ENCODE measurements at places on chromosomes 1 and 21.
A peak's percentile ranks its signal among the peaks of the same experiment; 100 is the strongest.

- no peak overlapping the region for H3K4me3 ChIP-seq
- H3K27ac ChIP-seq = no peak overlapping the region
- no peaks in the 10 kb centered on the region for H3K4me1 ChIP-seq
- no peaks in the 10 kb centered on the region for H3K27me3 ChIP-seq
Observed at GRCh38 chr1:173152598-173152997, 54.5 kb downstream of the TNFSF4 start.

DNA sequence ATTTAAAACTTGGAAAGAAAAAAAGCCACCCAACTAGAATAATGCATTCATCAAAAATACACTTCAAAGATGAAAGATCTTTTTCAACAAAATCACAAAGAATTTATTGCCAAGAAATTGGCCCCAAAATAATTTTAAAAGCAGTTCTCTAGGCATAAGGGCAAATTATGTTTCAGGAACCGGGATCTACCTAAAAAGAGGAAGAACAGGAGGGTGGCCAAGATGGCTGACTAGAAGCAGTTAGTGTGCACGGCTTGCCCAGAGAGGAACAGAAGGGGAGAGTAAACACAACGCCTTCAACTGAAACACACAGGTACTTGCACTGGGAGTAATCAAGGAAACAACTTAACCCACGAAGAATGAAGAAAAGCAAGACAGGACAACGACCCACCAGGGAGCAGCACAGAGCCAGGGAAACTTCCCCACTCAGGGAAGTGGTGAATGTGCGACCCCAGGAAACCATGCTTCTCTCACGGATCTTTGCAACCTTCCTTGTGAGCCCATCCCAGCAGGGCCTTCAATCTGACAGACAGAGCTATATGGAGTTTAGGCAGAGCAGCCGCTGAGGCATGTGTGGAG lies 46.1 kb downstream of the ACKR1 start:
- H3K4me3 ChIP-seq = no peak overlapping the region
- H3K4me1 ChIP-seq = no peaks in the 10 kb centered on the region
- DNase-seq = no peak

DNA sequence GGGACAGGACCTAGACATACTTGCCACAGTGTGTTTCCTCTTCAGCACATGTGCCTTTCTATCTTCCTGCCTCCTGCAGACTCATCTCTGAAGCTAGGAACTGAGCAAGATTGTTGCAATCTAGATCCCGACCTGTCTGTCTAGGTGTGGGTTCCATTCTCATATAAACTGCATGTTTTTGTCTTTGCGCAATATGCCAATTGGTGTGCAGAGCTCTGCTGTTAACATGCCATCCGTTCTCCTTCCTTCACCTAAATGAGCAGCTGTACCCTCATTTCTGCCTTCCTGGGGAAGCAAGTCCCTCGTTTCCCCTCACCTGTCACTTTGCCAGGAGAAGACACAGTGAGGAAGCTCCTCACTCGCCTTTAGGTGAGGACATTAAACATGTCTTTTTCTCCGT lies 55.5 kb downstream of the SLC35F3 start:
- no peak overlapping the region for H3K4me3 ChIP-seq
- H3K27me3 ChIP-seq = no peaks in the 10 kb centered on the region
- no peaks in the 10 kb centered on the region for H3K36me3 ChIP-seq
- no peak overlapping the region for H3K27ac ChIP-seq
- no peaks in the 10 kb centered on the region for H3K4me1 ChIP-seq

DNA sequence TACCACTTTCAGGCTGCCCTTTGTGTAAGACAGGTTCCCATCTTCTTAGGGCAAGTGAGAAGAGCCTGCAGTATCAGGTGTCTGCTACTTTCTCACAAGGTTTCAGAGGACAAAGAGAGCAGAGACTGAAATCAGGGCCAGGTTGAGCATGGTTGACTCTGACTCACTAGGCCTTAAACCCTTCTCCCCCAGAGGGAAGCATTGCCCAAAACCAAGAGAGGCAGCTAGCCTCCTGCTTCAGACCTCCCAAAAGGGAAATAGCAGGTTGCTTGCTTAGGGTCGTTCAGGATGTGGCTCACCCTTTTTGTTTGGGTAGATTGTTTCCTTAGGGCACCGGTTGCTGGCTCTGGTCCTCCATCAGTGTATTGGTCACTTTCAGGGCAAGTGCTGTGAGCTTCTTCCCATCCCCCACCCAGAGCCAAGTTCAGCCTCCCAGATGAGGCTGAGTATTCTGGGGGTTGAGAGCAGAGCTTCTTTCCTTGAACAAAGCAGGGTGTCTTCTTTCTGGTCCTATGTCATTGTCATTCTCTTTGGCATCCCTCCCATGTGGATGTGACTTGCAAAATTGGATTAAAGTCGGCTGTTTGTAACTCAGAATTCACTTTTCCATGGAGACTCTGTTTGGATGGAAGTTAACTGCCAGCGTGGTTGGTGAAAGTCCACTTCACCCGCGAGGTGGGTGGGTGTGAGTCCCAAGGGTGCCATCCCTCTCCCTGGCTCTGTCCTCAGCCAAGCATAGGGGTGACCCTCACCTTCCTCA lies 55.5 kb upstream of the GALNT2 start:
- H3K4me1 ChIP-seq = no peaks in the 10 kb centered on the region
- no peaks in the 10 kb centered on the region for H3K36me3 ChIP-seq
- no peak for DNase-seq
- 0 out of 2 replicates have a peak, but pooled peaks cover 8% of the 10 kb centered on the region for H3K27me3 ChIP-seq
- H3K27ac ChIP-seq = no peak overlapping the region

GRCh38 chr21:17636711-17637110 lies 24.0 kb upstream of the BTG3 start:
- no peaks in the 10 kb centered on the region for H3K27me3 ChIP-seq
- no peaks in the 10 kb centered on the region for H3K36me3 ChIP-seq
- no peaks in the 10 kb centered on the region for H3K4me1 ChIP-seq
- H3K4me3 ChIP-seq = no peak overlapping the region
- no peak for DNase-seq
- H3K27ac ChIP-seq = no peak overlapping the region

DNA sequence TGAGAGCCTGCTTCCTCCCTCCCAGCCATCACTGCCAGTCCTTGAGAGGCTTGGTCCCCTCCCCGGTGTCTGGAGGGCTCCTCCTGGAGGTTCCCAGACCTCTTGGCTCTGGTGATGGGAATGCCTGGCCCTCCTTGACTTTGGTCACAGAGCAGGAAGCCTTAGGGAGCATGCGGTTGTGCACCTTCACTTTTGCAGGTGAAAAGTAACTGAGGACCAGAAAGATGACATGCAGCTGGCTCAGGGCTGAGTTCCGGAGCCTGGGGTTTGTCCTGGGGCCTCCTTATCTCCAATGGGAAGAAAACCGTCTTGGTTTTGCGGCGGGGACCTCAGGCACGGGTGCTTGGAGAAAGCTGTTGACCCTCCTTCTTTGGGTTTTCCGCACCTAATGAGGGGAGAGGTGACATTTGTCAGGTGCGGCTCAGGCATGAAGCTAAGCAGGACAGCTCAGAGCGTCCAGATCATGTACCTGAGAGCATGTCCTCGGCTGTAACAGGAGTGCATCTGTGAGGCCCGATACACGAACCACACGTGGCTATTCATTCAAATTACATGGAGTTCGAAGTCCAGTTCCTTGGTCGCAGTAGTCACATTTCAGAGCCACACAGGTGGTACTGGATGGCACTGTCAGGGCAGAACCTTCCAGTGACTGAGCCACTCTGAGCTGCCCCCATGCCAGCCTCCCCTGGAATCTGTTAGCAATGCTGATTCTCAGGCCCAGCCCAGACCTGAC lies 608 bp upstream of the MX2 start:
- DNase-seq = no peak
- H3K27ac ChIP-seq = no peak overlapping the region
- no peaks in the 10 kb centered on the region for H3K4me1 ChIP-seq
- no peak overlapping the region for H3K4me3 ChIP-seq
- H3K36me3 ChIP-seq = no peaks in the 10 kb centered on the region
- no peaks in the 10 kb centered on the region for H3K27me3 ChIP-seq

- H3K36me3 ChIP-seq = no peaks in the 10 kb centered on the region
- H3K27me3 ChIP-seq = peaks cover 33% of the 10 kb centered on the region
- no peak overlapping the region for H3K4me3 ChIP-seq
- H3K27ac ChIP-seq = no peak overlapping the region
- DNase-seq = no peak
Observed at GRCh38 chr1:231203259-231204057, 37.6 kb upstream of the GNPAT start.

DNA sequence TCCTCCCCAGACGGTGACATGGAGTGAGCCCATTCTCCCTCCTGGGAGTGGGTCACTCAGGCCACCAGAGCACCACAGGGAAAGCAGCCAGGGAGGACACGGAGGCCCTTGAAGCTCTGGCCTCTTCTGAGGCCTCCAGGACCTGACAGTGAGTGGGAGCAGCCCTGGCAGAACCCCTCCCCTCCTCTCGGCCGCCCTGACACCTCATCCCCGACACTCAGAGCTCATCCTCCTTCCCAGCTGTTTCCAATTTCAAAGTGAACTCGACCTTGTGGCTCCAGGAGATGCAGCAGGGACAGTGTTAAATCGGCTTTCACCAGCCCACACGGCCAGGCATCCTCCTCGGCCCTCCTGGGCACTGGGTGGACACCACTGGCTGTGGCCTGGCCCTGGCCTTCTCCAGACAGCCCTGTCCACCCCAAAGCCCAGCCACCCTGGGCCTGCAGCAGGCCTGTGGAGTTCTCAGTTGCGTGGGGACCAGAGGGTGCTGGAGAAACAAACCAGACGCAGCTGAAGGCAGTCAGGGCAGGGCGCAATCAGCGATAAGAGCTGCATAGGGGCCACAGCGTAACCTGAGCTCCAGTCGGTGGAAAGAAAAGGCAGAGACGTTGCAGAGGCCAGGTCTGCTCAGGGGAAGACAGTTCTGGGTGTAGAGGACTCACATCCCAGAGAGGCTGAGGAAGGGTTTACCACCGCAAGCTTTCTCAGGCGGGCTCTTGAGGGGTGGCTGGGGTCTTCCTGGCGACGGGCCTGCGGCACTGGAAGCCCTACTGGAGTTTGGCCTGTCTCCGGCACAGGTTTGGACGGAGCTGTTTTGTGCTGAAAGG lies 27.1 kb downstream of the FTCD start:
- H3K36me3 ChIP-seq = no peaks in the 10 kb centered on the region
- H3K27ac ChIP-seq = no peak overlapping the region
- H3K27me3 ChIP-seq = no peaks in the 10 kb centered on the region

DNA sequence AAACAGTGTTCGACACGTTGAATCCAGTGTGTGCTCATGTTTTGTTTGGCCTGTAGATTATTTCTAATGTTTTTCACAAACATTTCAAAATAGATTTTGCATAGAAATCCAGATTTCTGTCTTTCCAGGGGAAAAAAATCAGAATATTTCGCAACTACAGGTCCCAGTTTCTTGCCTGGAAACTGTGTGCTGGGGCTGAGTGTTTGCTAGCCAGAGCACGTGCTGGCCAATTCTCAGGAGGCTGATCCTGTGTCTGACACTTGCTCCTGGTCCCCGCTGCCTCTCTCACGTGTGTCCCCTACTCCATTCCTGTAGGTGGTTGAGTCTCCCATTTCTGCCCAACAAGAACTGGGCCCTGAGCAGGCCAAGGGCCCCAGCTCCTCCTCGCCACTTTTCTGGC lies 2.4 kb downstream of the MAB21L3 start:
- H3K4me1 ChIP-seq = peaks cover 5% of the 10 kb centered on the region
- no peak overlapping the region for H3K4me3 ChIP-seq
- H3K27ac ChIP-seq = no peak overlapping the region

- DNase-seq = no peak
- peaks cover 8% of the 10 kb centered on the region for H3K4me1 ChIP-seq
Observed at GRCh38 chr21:35328856-35329455, 279.9 kb upstream of the RUNX1 start.

- no peak overlapping the region for H3K4me3 ChIP-seq
- DNase-seq = no peak
- H3K27ac ChIP-seq = no peak overlapping the region
- H3K4me1 ChIP-seq = no peaks in the 10 kb centered on the region
- H3K27me3 ChIP-seq = no peaks in the 10 kb centered on the region
Observed at GRCh38 chr1:72122099-72122880, 160.0 kb downstream of the NEGR1 start.

- H3K27me3 ChIP-seq = no peaks in the 10 kb centered on the region
- H3K4me1 ChIP-seq = no peaks in the 10 kb centered on the region
- no peak overlapping the region for H3K27ac ChIP-seq
- H3K4me3 ChIP-seq = no peak overlapping the region
- DNase-seq = no peak
Observed at GRCh38 chr1:228478912-228479711, 8.1 kb upstream of the RNF187 start.

- peak overlapping the region; percentile 92 for H3K4me3 ChIP-seq
- peaks cover 6% of the 10 kb centered on the region for H3K36me3 ChIP-seq
- no peak for DNase-seq
- peak overlapping the region; percentile 94 for H3K27ac ChIP-seq
Observed at GRCh38 chr1:46302641-46303037, 777 bp downstream of the LRRC41 start.

DNA sequence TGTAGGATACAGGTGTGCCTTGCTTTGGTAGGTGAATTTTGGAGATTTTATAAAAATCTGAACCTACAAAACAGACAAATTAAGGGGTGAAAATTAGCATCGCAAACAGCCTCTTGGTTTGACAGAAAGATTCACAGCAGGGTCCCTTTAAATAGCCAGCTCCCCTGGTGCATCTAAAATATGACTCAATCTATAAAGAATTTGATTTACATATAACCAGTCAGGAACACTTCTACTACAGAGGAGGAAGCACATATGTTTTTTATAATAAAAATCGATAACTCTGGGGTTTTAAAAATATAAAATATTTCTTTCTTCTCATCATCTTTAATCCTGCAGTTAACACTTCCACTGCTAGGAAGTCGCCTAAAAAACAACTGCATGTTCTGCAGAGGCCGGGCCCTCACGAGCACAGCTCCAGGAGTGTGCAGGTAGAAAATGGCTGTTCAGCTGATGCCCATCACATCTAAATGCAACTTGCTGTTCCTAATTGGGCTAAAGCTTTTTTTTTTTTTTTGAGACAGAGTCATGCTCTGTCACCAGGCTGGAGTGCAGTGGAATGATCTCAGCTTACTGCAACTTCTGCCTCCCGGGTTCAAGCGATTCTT lies 203.4 kb downstream of the HS2ST1 start:
- H3K27ac ChIP-seq = no peak overlapping the region
- no peak for DNase-seq
- no peaks in the 10 kb centered on the region for H3K4me1 ChIP-seq
- no peaks in the 10 kb centered on the region for H3K27me3 ChIP-seq
- no peaks in the 10 kb centered on the region for H3K36me3 ChIP-seq
- no peak overlapping the region for H3K4me3 ChIP-seq

- no peak overlapping the region for H3K4me3 ChIP-seq
- H3K4me1 ChIP-seq = no peaks in the 10 kb centered on the region
- no peaks in the 10 kb centered on the region for H3K27me3 ChIP-seq
- DNase-seq = no peak
- no peaks in the 10 kb centered on the region for H3K36me3 ChIP-seq
- no peak overlapping the region for H3K27ac ChIP-seq
Observed at GRCh38 chr1:238466459-238466858, 575.7 kb upstream of the ZP4 start.

- H3K27ac ChIP-seq = no peak overlapping the region
- H3K27me3 ChIP-seq = no peaks in the 10 kb centered on the region
- DNase-seq = no peak
- H3K4me1 ChIP-seq = no peaks in the 10 kb centered on the region
- H3K36me3 ChIP-seq = no peaks in the 10 kb centered on the region
Observed at GRCh38 chr1:195202241-195202640, 1406.0 kb downstream of the KCNT2 start.

GRCh38 chr21:17501107-17502006 lies 11.5 kb upstream of the CXADR start:
- peaks cover 16% of the 10 kb centered on the region for H3K4me1 ChIP-seq
- peak; percentile 57 for DNase-seq
- H3K27ac ChIP-seq = no peak overlapping the region
- H3K36me3 ChIP-seq = no peaks in the 10 kb centered on the region
- H3K27me3 ChIP-seq = peaks cover 26% of the 10 kb centered on the region

GRCh38 chr21:20592463-20592862 lies 405.7 kb upstream of the NCAM2 start:
- DNase-seq = no peak
- no peak overlapping the region for H3K4me3 ChIP-seq
- H3K4me1 ChIP-seq = no peaks in the 10 kb centered on the region
